GDM1 (cell line): ENCODE measurements at places on chromosomes 7 and 10.
A peak's percentile ranks its signal among the peaks of the same experiment; 100 is the strongest.

DNA sequence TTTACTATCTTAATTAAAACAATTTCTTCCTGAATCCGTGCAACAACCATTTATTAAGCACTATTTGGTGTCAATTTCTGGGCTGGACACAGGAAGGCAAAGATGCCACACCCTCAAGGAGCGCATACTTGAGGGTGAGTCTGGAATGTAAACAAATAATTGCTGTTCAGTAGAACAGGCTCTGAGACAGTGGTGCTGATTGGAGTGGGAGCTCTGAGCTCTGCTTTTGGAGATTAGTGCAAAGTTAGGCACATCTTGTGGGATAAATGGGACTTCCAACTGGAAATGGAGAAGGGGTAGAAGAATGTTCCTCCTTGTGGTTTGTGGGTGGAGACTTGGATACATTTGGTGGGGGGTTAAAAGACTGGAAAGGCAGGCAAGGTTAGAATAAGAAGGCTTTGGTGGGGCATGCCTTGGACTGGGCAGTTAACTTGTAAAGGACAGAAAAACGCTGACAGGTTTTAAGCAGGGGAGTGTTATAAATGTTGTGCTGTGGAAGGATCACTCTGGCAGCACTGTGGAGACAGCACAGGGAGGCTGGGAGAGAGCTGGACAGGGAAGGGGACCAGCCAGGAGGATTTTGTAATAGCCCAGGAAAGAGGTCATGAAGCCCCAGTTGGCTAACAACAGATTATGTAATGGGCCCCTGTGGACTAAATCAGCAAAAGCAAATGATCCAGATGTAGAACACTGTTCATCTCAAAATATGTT lies 80.7 kb downstream of the ZNF365 start:
- DNase-seq = no peak

GRCh38 chr10:73743905-73744663 lies at the start of gene SEC24C:
SEC24C (plus strand) TSS chr10:73744372; CDS start chr10:73746833, 2,461 bp downstream.
- DNase-seq = peak; percentile 88

GRCh38 chr7:105677817-105678573 lies 96.7 kb upstream of the EFCAB10 start:
- DNase-seq = peak; percentile 53

DNA sequence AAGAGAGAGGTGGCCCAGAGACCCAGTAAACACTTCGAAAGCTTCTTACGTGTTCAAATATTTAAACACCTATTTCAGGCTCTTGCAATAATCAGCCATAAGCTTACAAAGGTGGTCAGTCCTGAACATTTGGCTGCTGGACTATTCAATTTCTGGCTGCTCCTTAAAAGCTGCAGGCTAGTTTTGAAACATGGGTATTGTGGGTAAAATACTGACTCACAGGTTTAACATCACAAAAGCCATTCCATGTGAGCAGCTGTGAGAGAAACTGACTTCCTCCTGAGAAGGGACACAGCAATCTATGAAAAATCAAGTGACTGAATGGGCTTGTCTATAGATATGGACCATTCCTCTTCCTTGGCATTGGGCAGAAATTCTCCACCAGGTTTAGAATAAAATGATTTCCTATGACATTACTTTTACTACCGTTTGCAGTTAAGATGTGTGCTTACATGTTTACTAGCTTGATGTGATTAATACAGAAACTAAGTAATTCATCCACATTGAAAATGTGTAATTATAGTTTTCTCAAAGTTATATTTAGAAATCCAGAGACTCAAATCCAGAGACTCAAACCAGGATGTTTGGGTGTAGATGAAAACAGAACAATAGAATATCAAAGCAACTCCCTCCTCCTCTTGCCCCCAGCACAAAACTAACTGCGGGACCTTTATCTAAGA lies 252.3 kb downstream of the GATA3 start:
- DNase-seq = no peak

GRCh38 chr7:128322040-128322643 lies 21.6 kb downstream of the RBM28 start:
- DNase-seq = peak; percentile 64

GRCh38 chr7:114051871-114052331 lies 133.1 kb upstream of the PPP1R3A start:
- DNase-seq = peak; percentile 65

DNA sequence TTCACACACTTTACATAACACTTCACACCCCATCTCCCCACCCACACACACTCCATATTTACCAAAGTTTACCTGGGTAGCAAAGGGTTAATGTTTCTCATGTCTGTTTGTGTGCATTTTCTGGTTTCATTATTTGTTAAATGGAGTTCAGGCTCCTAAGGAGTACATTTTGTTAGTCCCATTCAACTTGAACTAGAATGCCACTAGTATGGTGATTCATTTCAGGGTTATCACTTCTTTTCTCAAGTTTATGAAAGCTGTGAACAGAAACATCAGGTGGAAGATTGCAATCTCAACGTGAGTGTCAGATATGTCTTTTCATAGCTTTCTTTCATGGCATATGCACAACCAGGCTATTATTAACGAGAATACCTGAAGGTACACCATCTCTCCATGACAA lies 1027.5 kb downstream of the GATA3 start:
- no peak for DNase-seq

- no peak for DNase-seq
Measured at GRCh38 chr7:133431134-133431724, 178.4 kb downstream of the EXOC4 start.

DNA sequence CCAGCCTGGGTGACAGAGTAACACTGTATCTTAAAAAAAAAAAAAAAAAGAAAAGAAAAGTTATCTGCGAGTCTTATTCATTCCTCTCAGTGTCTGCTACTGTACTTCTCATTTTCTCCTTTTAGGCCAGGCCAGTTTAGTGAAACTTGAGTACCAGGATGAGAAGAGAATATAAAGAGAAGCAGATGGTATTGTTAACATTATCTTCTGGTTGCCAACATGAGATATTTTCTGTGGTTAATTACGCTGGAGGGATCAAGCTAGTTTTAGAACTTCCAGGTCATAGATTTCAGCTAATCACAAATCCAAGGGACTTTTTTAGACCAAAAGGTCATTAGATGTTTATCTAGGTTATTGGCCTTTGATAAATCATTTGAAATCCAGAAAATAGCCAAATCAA lies 252.6 kb upstream of the SMIM30 start:
- no peak for DNase-seq

GRCh38 chr10:85548034-85548433 lies 818.6 kb downstream of the GRID1 start:
- DNase-seq = no peak

- no peak for DNase-seq
Measured at GRCh38 chr10:112343056-112343806, 30.7 kb upstream of the ACSL5 start.

DNA sequence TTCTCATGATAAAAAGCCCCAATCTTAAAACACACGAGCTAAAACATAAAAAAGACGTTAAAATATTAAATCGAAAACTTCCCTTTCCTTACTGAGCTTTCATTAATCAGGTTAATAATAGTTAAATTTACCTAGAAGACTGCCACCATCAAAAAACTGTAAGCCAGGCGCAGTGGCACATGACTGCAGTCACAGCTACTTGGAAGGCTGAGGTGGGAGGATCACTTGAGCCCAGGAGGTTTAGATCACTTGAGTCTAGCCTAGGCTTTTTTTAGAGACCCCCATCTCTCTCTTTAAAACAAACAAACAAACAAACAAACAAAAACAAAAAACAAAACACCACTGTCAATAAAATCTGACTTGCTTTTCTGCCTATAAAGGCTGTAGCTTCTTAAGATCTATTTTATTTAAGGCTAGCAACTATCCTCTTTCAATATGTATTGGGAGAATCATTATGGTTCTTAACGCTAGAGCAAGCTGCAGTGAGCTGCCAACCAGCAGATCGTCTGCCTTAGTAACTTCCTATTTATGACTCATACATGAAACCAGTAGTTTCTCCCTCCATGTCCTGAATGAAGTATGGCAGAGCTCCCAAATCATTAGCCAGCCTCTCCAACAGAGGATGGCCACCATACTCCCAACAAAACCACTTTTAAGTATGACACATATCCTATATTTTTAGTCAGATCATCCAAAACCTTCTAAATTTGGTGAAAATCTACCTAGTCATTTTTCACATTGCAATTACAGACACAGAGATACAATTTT lies 163.7 kb downstream of the SRPK2 start:
- DNase-seq = peak; percentile 19

- no peak for DNase-seq
Measured at GRCh38 chr7:596071-596818, 76.6 kb upstream of the PDGFA start.

DNA sequence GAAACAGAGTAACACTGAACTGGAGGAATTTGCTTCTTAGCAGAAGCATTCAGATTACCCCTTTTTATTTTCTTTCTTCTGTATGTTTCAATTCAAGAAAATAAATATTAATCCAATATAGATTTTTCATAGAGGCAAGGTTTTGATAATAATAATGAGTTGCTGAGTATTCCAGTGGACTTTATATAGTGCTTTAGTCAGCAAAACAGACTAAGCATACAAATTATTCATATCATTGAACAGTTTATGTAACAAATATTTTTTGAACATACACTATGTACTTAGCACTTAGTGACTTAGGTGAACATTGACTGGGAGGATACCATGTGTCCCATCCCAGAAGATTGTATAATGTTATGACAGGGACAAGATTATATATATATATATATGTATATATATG lies 32.0 kb downstream of the PPP1R9A start:
- no peak for DNase-seq
